ENCODE measurements at places on chromosomes 4 and X.

DNA sequence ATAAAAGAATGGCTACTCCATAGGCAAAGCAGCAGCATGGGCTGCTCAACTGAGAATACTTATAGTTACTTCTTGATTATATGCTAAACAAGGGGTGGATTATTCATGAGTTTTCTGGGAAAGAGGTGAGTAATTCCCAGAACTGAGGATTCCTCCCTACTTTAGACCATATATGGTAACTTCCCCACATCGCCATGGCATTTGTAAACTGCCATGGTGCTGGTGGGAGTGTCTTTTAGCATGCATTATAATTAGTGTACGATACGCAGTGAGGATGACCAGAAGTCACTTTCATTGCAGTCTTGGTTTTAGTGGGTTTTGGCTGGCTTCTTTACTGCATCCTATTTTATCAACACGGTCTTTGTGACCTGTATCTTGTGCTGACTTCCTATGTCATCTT is 141.5 kb downstream of the MAGEB17 start:
- DNase-seq: no peak

DNA sequence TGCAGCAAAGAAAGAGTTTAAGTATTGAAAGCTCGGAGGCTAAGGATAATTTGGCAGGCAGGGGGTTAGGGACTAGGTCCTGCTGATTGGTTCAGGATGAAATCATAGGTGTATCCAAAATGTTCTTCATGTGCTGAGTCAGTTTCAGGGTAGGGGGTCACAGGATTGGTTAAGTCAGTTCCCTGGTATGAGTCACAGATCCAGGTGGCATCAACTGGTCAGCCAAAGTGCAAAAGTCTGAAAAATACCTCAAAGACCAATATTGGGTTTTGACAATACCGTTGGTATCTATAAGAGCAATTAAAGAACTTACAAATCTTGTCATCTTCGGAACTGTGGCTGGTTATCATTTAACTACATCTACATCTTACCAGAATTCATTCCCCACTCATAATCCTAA is 25.6 kb upstream of the PRDM8 start:
- DNase-seq: no peak

GRCh38 chr4:79673898-79674297 is 265.9 kb upstream of the GK2 start:
- no peak for DNase-seq

- DNase-seq: no peak
Observed at GRCh38 chr4:182825786-182826185, 91.4 kb downstream of the DCTD start.

GRCh38 chr4:151626228-151626627 is 134.6 kb downstream of the GATB start:
- DNase-seq: no peak

- DNase-seq: no peak
Observed at GRCh38 chr4:20137176-20137575, 114.5 kb upstream of the SLIT2 start.

GRCh38 chrX:42954880-42955279 is 176.9 kb upstream of the PPP1R2C start:
- no peak for DNase-seq

DNA sequence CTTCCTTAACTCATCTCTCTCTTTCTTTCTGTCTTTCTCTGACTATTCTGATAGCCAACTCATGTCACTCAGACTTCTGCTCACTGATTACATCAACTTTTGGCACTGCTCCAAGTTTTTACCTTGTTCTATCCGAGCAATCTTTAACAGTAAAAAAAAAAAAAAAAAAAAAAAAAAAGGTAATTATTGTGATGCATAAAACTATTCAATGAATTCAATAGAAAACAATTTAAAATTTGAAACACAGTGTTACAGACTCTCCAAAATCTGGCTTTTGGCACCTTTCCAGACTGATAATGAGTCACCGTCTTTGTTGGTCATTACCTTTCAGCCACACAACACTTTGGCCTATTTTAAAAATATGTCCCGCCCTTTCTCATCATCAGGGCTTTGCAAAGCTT is 229.5 kb downstream of the GALNTL6 start:
- no peak for DNase-seq

- no peak for DNase-seq
Observed at GRCh38 chr4:3525532-3526430, 6.4 kb downstream of the LRPAP1 start.

GRCh38 chrX:118978451-118978850 is 4.0 kb downstream of the LONRF3 start:
- no peak for DNase-seq

- DNase-seq: no peak
Observed at GRCh38 chr4:24754571-24754970, 40.8 kb upstream of the SOD3 start.

- no peak for DNase-seq
Observed at GRCh38 chr4:5018096-5018495, 1.2 kb downstream of the CYTL1 start.

GRCh38 chrX:131081772-131082740 is 23.9 kb downstream of the ARHGAP36 start:
- DNase-seq: no peak

GRCh38 chr4:189185810-189186432 is 754.8 kb upstream of the FRG1 start:
- DNase-seq: no peak

DNA sequence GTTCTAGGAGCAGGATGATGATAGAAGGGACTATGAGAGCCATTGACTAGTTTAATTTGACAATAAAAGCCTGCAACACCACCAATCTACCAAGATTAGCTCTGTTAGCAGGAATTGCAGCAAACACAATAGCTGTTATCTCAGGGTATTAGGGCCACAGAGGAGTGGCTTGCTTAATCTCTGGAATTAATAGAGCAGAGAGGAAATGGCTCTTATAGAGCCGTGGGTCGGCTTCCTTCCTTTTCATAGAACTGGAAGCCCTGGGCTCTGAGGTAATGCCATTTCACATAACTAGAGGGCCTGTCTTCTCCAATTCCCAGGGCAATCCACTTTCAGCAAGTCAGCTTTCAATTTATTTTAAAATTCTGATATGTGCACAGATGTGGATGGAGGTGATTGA is 83.0 kb downstream of the MAMLD1 start:
- no peak for DNase-seq

GRCh38 chr4:37725718-37726117 is 39.5 kb upstream of the RELL1 start:
- no peak for DNase-seq

DNA sequence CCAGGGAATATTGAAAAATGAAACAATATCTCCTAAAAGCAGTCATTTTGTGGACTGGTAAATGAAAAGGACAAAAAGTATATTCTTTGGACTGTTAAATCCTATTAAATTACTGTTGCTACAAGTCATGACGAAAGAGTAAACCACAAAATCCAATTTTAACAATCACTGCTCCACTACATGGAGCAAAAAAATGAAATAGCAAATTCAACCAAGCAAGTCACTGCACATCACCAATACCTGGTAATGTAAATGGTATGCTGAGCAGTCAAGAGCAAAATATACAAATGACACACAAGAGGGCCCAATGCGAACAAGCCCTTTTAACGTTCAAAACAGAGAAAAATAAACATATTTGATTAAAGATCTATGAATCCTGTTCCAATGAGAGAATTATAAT is 126.2 kb downstream of the KLHL13 start:
- DNase-seq: no peak

GRCh38 chr4:5079581-5079980 is 28.3 kb downstream of the STK32B start:
- no peak for DNase-seq

DNA sequence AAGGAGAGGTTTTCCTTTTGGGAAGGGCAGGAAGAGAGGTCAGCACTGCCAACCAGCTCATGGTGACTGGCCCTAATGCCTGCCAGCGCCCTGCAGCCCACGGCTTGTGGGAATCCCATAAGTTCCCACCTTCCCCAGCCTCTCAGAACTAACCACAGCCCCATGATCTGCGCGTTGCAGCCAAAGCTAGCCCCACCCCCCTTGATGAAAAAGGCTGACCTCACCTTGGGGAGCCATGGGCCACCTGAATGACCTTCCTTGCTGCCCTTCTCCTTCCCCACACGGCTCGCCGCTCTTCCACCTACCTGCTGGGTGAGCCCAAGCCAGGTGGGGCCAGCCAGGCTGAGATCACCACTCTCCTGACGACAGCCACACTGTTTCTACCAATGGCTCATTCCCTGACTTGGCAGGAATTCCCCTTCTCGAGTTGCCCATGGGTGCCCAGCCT is 3.9 kb upstream of the ELF4 start:
- DNase-seq: no peak

GRCh38 chrX:154460326-154460725 is 2.2 kb downstream of the PLXNA3 start:
- no peak for DNase-seq

- no peak for DNase-seq
Observed at GRCh38 chrX:141158084-141158483, 18.8 kb downstream of the LDOC1 start.

- DNase-seq: no peak
Observed at GRCh38 chr4:87807402-87807801, 8.0 kb downstream of the IBSP start.

DNA sequence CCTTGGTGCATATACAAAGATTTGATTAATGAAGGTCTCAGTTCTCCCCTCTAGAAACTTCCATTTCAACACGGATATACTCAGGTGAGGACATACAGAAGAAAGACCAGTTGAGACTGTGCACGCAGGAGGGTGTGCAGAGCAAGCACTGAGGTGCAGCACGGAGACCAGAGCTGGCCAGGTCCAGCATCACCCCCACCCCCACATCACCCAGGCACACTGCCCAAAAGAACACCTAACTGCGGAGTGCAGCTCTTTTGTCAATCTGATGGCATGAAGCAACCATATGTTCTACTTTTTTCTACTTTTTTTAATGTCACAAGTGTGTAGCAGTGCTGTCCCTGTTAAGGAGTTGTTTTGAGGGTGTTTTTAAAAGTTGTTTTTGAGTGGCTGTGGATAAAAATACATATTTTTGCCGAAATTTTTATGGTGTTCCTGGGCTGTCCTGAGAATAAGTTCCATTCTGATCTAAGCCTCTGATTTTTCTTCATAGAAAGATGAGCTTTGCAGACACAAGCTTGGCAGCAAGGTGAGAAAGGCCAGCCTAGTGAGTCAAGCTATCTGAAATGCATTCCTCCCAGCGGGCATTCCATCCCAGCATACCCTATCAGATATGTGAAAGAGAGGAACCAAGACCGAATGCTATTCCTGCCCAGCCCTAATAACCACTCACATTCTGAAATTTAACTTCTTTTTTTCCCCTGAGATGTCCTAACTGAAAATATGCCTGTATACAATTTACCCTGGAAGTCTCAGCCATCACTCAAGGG is 173.7 kb downstream of the PTTG2 start:
- DNase-seq: no peak

GRCh38 chrX:12332786-12333347 is 194.6 kb downstream of the FRMPD4 start:
- DNase-seq: peak; percentile 44

GRCh38 chr4:132396636-132397035 is 752.5 kb upstream of the PCDH10 start:
- DNase-seq: no peak

GRCh38 chr4:67092351-67092750 is 453.0 kb downstream of the CENPC start:
- DNase-seq: no peak

GRCh38 chrX:53249408-53250042 is 24.5 kb upstream of the KDM5C start:
- no peak for DNase-seq

DNA sequence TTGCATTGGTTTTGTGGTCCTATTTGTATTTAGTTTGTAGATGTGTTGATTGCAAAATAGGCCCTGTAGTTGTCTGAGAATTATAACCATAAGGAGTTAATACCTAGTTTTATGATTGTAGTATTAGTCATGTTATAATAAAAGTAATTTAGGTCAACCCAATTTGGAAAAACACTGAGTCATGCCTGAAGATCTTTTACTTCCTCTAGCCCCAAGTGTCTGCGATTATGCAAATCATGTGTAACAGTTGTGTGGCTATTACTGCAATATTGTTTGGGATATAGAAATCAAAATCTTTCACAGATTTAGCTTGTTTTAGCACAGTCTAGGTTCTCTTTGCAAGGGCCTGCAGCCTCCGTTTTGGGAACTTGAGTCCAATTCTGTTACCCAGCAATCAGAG is 12.6 kb downstream of the SRD5A3 start:
- no peak for DNase-seq

DNA sequence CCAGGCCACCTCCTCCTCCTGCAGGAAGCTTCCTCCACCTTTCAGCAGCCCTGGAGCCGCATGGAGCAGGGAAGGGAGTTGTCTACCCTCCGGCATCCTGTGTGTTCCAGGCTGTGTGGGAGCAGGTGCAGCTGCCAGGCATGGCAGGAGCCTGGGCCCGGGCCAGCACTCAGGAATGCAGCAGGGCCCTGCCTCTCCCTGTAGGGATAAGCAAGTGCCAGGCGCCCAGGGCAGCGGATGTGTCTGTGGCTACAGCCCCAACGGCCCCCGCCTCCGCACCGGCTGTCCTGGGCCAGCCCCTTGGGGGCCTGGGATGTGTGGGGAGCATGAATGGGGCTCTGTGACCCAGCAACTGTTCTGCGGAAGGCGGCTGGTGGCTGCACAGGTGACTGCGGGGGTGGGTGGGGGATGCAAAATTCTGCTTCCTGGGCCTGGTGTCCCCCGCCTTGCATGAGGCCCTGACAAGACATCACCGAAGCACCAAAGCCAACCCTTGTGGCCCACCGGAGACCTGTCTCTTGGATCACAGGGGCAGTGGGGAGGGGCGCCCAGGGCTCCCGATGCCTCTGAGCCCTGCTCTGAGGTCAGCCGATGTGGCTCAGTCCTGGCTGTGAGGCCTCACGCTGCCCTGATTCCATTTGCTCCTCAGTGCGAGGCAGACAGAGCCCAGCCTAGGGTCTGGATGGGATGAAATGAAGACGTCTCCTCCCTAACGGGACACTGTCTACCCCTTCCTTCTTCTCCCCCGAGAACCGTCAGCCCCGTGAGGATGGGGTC is 1.4 kb upstream of the DOK7 start:
- no peak for DNase-seq

GRCh38 chrX:101693476-101693875 is 33.8 kb upstream of the ARMCX2 start:
- no peak for DNase-seq

- no peak for DNase-seq
Observed at GRCh38 chrX:151830911-151831310, 81.8 kb upstream of the MAGEA4 start.

DNA sequence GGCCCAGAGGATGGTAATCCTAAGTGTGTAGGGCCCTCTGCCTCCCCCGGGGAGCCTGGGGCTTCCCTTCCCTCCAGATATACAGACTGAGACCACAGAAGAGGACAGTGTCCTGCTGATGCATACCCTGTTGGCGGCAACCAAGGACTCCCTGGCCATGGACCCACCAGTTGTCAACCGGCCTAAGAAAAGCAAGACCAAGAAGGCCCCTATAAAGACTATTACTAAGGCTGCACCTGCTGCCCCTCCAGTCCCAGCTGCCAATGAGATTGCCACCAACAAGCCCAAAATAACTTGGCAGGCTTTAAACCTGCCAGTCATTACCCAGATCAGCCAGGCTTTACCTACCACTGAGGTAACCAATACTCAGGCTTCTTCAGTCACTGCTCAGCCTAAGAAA is 1.9 kb downstream of the TRO start:
- no peak for DNase-seq

All from NCI-H446 treated with DMSO at 0.1 percent for 48 hours (cell line).